Fibroblast of mammary gland (primary cell): ENCODE measurements at places on chromosomes 1 and 21.

DNA sequence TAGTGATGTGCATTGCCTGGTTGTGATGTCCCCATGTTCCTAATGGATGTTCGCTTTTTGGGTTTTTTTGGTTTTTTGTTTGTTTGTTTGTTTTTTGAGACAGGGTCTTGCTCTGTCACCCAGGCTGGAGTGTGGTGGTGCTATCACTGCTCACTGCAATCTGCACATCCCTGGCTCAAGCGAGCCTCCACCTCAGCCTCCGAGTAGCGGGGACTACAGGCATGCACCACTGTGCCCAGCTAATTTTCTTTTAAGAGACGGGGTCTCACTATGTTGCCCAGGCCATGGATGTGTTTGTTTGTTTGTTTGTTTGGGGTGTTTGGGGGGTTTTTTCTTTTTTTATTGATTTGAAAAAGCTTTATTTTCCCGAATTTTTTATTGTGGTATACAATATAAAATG is 2.1 kb downstream of the COL6A2 start:
- peak; percentile 24 for DNase-seq

GRCh38 chr1:172776071-172776470 is 117.2 kb downstream of the FASLG start:
- peak; percentile 20 for DNase-seq

GRCh38 chr1:116433275-116434257 is 60.5 kb downstream of the ATP1A1 start:
- peak; percentile 31 for DNase-seq

- DNase-seq, result no peak
These were observed 154.6 kb downstream of the RGS7 start for GRCh38 chr1:241202401-241202800.

DNA sequence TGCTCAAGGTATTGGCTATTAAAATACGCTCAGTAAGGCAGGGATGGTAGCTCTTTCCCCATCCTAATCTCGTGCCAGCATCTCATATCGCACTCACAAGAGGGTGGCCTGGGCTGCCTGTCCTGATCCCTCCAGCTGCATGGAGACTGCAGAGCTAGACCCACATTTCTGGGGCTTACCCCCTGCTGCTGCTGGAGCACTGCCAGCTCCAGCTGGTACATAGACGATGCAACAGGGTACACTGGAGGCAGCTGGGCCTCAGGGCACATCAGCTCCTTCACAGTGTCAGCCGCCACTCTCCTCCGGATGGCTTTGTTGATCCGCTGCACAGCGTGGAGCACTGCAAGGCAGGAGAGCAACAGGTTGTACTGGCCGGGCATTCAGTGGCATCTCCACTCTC is 16.0 kb downstream of the IQGAP3 start:
- no peak for DNase-seq

DNA sequence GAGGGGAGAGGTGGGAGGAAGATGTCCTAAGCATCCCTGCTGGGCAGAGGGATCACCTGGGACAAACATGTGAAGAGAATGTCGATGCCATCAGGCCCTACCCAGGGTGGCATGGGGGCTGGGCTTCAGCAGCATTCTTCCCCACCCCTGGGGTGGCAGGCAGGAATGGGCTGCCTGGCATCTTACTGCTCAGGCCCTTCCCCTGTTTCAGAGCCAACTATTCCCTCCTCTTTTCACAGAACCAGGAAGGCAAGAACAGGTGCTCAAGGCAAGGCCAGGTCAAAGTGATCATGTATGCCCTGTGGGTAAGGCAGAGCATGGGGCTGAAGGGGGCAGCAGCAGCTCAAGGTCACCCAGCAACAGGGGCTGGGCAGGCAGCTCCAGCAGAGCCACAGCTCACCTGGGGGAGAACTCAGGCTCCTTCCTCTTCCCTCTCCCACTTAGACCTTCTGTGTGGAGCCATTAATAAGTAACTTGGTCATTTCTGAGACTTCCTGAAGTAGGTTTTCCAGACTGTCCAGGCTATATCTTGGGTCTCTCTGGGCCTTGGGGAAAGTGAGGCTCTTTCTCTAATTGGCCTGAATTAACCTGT is 56.4 kb downstream of the ELK4 start:
- no peak for DNase-seq

GRCh38 chr1:97243973-97244560 is 522.5 kb downstream of the PTBP2 start:
- DNase-seq, result peak; percentile 50

- DNase-seq, result no peak
These were observed 415.5 kb downstream of the DPYD start for GRCh38 chr1:97505289-97505688.

DNA sequence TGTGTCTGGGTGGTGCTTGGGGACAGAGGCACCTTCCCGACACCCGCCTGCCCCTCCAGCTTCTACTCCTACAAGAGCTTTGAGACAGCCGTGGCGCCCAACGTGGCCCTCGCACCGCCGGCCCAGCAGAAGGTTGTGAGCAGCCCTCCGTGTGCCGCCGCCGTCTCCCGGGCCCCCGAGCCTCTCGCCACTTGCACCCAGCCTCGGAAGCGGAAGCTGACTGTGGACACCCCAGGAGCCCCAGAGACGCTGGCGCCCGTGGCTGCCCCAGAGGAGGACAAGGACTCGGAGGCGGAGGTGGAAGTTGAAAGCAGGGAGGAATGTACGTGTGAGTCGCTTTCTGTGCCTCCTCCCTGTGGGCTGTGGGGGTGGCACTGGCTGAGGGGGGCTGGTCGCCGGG is 75.7 kb downstream of the SKI start:
- no peak for DNase-seq

DNA sequence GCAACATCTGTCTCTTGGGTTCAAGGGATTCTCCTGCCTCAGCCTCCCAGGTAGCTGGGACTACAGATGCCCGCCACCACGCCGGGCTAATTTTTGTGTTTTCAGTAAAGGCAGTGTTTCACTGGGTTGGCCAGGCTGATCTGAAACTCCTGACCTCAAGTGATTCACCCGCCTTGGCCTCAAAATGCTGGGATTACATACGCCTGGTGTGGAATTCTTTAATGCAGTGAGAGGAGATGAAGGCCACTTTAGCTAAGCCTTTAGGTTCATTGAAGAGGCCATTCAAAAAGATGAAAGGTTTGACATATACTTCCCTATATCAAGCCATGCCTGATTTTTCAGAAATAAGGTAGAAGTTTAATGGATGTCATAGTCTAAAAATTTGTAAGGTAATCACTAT is 162.7 kb downstream of the ST6GALNAC3 start:
- no peak for DNase-seq

- DNase-seq, result peak; percentile 57
These were observed 44.3 kb upstream of the GTF2B start for GRCh38 chr1:88935522-88936222.

- DNase-seq, result no peak
These were observed 96.5 kb downstream of the LIPI start for GRCh38 chr21:14114251-14114650.

GRCh38 chr1:215005078-215005477 is 77.5 kb upstream of the KCNK2 start:
- peak; percentile 62 for DNase-seq

GRCh38 chr1:237562242-237562823 is 328.4 kb downstream of the ZP4 start:
- peak; percentile 74 for DNase-seq

GRCh38 chr1:181640956-181641355 is 157.6 kb downstream of the CACNA1E start:
- no peak for DNase-seq

- DNase-seq, result no peak
These were observed 70.3 kb upstream of the PRDX6 start for GRCh38 chr1:173406783-173407230.

DNA sequence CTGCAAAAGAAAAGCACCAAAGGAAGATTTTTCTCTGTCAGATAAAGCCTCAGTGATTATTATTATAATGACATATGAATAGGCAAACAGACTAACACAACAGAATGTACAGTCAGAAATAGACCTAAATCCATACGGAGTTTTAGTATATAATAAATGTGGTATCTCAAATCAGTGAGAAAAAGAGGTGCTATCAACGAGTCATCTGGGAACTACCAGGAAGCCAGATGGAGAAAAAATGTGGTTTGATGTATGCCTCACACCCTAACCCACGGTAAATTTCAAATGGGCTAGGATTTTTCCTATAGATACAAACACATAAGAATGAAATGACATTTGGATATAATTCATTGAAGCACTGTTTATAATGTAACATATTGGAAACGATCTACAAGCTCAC is 110.3 kb downstream of the ODF2L start:
- no peak for DNase-seq

DNA sequence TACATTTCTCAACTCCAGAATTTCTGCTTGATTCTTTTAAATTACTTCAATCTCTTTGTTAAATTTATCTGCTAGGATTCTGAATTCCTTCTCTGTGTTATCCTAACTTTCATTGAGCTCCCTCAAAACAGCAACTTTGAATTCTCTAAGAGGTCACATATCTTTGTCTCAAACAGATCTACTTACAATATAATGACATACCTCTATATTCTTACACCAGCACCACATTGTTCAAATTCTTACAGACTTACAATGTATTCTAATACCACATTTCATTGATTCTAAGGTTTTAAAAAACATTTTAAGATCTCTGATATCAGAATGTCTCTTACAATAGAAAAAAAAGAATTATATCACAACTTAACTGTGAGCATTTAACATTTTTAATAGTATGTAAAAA is 77.4 kb downstream of the DIRAS3 start:
- DNase-seq, result no peak

DNA sequence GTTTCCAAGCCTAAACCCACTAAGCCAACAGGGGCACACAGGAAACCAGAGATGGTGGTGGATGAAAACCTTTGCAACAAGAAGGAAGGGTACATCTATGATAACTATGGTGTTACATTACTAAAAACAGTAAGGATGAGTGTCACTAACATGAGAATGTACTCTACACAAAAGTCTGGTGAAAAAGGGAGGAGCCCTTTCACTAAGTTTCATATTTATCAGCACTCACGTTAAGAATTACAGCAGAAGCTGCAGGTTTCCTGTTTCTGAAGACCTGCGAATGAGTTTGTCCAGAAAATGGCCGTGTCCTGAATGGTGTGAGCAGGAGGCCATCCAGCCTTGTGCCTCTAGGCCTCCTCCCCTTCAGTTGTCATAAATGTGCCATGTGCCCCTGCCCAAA is 17.8 kb downstream of the ABCG1 start:
- DNase-seq, result no peak

DNA sequence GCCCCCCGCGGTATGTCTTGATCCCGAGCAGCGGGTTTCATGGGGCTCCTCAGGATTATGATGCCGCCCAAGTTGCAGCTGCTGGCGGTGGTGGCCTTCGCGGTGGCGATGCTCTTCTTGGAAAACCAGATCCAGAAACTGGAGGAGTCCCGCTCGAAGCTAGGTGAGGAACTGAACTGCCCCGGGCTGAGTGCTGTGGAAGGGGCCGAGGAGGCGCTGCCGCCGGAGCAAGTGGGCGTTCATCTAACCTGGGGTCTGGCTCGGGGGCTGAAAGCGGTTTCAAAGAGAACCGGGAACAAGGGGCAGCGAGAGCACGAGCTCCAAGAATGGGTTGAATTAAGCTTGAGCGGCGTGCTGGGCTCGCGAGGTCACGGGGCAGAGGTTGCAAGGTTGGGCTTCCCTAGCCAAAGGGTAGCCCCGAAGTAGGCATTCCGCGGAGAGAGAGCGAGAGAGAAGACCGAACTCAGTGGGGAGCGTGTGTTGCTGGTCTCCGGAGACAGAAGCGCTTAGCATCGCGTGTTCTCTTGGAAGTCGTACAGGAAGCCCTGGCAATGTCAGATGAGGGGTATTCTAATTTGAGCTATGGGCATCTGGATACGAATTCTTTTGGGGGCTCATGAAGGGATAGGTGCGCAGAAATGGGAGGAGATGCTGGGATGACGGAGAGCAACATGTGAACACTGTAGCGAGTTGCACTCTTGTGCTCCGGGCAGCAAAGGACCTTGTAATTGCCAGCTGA is 732 bp downstream of the HS2ST1 start:
- peak; percentile 53 for DNase-seq

GRCh38 chr1:226820941-226821718 is 49.3 kb upstream of the PSEN2 start:
- peak; percentile 100 for DNase-seq
